ENCODE measurements at places on chromosomes 6 and 20.

- no peak for DNase-seq
Measured at GRCh38 chr6:52540286-52540902, 36.5 kb downstream of the TRAM2 start.

GRCh38 chr6:117706504-117706903 is 31.2 kb downstream of the NUS1 start:
- no peak for DNase-seq

DNA sequence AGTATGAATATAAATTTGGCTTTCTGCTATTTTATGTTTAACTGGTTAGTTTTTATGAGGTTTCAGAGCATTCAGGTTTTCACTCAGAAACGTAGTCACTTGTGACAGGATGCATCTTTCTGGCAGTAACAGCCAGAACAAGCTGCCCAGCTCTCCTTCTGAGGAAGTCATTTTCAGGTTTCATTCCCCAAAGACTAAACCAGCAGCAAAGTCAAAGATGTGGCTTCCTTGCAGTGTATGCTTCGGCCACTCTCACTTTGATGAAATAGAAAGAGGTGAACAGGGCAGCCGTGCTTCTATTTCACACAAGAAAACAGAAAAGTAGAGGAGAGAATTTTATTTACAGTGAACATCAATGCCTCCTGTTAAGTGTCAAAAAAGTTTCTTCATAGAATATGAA is 469.1 kb downstream of the BTBD3 start:
- DNase-seq, result no peak

- DNase-seq, result no peak
Measured at GRCh38 chr6:121666814-121667213, 231.4 kb downstream of the GJA1 start.

- no peak for DNase-seq
Measured at GRCh38 chr20:47191074-47191673, 165.3 kb downstream of the ZMYND8 start.
